Stimulated activated CD4-positive, alpha-beta T cell treated with anti-CD3 and anti-CD28 coated beads, Interleukin-2, amount 100 ng/mL, for 48 hours (primary cell): ENCODE measurements at places on chromosomes 11 and 22.

- peak; percentile 29 for DNase-seq
These were observed 109.7 kb upstream of the RRM1 start for GRCh38 chr11:3984896-3985295.

DNA sequence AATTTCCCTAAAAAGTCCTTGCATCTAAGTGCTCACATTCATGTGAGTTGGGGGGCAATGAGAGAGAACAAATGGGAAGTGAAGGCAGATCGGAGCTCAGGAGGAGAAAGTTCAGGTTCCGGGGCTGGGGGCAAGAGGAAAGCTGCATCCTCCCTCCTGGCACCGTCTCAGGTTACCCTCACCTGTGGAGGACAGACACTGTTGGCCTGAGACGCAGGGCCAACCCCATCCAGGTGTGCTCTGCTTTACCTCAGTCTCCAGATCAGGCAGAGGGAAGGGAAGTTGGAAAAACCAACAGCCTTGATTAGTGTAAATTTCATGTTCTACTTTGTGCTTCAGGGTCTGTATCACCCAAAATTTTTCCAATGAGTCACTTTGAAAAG, 146.9 kb downstream of the TRIM29 start:
- no peak for DNase-seq

DNA sequence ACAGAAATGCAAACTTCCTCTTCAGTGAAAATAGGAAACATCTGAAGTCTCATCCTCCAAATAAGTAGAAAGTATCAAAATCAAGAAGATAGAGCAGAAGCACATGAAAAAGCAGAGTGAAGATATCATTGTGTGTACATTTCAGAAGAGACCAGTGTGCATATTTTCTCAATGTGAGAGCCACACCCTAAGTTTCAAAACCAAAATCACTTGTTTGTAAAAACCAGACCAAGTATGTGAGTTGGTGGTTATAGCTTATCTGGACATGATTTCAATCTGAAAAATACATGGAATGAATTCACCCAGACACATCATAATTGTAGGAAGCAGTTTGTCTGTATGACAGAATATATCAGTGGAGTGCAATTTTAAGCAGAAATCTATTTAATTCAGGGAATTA, 536.0 kb downstream of the JRKL start:
- DNase-seq: no peak

DNA sequence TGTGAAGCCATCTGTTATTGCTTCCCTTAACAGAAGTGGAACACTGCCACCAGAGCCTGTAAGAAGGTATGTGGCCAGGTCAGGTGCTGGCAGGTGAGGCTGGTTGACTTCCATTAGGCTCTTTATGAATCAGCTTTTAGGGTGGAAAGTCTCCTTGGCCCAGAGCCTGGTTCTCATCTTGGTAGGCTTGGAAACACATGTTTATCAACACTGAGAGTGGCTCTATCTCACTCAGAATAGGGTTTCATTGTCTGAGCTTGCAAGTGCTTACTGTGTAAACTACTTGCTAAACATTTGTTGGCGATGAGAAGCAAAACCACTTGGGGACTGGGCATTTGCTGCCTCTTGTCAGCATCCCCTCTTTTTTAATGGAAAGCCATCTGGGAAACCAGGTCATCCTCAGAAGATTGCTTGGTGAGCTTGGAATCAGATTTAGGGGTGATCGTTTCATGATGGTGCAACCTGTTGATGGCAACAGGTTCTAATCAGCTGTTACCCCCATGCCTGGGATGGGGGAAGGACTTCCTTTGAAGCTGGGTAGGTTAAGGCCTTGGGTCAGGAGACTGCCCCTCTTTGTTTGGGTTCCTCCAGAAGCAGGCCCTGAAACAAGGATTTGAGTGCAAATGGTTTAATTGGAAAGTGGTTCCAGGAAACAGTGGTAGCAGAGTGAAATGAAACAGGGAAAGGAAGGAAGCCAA, 75.0 kb upstream of the AMPD3 start:
- DNase-seq: no peak

- no peak for DNase-seq
These were observed at the start of gene IZUMO1R for GRCh38 chr11:94303966-94304958. TSS of gene IZUMO1R (plus strand) at chr11:94304580. CDS start at chr11:94305637, 1,057 bp downstream.

GRCh38 chr11:44812971-44813370, 86.2 kb downstream of the TSPAN18 start:
- DNase-seq: no peak

DNA sequence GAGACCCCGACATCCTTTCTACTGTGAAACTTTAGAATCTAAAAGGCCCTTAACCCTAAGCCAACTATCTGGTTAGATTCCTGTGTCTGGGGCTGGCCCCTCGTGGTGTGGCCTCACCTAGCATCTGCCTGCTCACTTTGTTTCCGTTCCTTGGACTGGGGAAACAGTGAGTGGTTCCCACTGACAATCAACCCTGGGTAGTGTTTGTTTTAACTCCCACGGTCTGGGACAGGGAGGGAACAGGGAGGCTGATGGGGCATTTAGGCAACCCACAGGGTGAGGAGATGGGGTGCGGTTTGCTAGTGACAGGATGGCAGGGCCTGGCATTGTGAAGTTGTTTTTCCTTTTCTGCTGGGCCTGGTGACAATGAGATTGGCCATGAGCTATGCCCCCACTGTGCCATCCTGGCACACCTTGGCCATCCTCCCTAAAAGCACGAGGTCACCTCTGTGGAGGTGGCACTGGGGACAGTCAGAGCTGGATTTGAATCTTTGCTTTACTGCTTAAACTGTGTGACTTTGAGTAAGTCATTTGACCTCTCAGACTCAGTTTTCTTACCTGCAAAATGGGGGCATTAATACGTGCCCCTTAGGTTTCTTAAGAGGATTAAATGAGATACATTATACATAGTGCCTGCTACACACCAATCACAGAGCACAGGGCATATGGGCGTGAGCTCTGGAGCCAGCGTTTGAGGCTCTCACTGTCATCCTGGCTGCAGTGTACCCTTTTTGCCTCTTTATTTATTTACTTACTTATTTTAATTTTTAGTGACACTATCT, 31.4 kb downstream of the CHRDL2 start:
- DNase-seq: no peak

DNA sequence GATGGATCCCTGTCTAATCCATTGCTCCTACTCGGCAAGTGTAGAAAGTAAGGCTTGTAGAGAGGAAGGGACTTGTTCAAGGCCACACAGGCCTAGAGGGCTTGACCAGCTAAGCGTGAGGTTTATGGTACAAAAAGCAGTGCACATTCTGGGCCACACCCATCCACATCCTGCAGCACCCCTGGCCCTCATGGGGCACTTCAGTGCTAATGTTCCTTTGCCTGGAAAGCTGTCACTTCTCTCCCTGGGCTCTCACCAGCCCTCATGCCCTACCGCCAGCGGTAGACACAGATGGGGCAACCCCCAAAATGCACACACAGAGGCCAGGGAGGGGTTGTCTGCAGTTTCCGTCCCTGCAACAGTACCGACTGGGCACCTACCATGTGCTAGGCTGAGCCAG, 7.1 kb upstream of the MGAT3 start:
- no peak for DNase-seq

DNA sequence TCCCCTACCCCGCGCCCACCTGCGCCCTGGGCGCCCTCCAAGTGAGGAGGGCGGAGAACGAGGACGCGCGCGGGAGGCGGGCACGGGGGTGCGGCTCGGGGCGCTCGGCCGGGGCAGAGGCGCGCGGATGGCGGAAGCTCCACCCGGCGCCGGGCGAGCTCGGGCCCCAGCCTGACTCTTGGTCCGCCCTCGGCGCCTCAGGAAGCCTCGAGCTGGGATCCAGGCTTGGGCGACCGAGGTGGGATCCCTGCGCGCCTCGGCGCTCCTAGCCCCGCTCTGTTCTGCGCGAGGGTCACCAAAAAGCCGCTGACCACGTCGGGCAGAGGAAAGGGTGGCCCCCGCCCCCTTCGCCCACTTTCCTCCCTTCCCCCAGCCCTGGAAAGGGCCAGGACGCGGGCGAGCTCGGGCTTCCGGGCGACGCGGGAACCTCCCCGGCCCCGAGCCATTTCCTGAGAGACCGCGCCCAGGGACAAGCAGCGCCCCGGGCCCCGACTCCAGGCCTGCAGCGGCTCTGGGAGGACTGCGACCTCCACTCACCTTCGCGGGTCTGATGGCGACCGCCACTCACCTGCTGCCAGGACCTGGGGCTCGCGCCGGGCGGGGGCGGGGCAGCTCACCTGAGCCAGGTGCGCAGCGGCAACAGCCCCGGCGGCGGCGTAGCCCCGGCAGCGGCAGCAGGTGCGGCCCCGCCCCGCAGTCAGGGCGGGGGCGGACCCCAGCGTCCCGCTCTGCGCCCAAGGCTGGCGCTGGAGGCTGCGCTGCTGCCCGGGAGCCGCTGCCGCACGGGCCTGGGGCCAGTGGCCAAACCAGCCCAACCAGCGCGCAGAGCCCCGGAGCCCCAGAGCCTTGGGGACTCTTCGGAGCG, 2.2 kb upstream of the SIGIRR start:
- DNase-seq: no peak

DNA sequence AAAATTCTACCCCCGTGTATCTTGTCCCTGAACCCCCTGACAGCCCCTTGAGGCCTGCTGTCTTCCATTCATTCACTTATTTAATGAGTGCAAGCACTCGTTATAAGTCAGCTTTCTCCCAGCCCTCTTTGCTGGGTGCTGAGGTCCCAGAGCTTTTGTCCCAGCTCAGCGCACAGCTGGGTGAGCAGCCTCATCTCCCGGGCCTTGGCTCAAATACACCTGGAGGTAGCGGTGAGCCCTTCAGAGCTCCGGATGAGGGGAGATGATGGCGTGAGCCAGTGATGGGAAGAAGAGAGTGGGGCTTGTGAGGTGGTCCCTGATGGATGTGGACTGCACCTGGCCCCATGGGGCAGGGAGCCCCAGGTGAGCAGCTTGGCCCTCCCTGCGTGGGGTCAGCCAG, 18.1 kb upstream of the ARHGAP8 start:
- DNase-seq: no peak

GRCh38 chr22:38924347-38924952, 33.0 kb upstream of the APOBEC3A start:
- no peak for DNase-seq

DNA sequence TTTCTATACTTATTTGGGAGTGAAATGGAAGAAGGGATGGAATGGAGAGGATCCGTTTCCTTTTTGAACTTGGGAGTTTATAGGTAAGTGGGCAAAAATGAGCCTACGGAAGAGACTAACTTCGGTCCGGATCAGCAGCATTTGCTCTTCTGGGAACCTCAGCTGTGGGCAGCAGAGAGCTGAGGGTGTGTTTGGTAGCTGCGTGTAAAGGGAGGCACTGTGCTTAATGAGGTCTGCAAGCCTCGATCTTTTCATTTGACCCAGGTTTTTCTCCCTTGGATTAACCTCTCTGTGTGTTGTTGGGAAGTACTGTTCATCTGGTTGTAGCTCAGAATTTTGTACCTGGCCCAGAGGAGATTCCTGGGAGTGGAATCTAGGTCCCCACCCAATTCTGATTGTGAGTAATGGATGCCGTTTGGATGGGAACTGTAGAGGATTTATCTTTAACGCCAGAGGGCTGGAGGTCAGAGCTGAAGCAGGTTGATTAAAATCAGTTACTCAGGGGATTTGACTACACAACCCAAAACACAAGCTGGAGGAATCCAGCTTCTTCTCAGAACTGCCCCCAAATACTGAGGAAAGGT, 201.6 kb upstream of the SORL1-AS1 start:
- no peak for DNase-seq
